ENCODE measurements at places on chromosomes 7 and 10. TPM values are rescaled to one million over a fixed set of nuclear protein-coding genes. Genes with fewer than 3 reads are reported as not detected.

DNA sequence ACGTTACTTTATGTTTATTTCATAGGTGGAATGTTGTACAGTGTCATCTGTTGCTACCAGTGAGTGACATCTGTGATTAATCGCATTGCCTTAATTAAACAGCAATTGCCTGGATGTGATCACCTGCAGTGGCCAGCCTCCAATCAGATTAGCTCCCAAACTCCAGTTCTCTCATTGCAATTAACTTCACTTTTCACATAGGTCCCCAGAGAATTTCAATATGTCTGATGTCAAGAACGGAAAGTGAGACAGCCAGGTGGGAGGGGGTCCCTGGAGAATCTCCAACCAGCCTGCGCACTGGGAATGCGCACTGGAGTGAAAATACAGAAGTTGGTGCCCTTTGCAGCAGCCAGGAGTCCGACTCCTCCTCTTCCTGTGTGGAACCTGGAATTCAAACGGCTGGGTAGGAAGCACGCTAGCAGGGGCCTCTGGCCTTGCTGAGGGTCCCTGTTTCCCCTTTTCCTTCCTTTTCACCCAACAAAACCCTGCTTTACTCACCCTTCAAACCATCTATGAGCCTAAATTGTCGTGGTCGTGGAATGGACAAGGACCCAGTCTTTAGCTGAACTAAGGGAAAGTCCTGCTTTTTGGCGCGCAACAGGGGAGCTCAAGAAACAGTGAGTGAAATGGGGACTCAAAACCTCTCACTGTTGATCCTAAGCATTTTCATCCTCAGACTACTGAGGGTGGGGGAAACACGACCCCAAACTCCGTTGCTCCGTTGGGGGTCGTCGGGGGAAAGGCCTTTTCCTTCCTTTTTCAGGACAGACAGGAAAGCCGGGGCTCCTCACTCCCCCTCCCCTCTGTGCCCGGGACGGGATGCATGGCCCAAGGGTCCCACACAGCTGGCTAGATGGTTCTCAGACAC is 1355.5 kb upstream of the LRRTM3 start:
- H3K4me3 ChIP-seq: no peak overlapping the region
- no peak overlapping the region for H3K27ac ChIP-seq
- H3K27me3 ChIP-seq: no peaks in the 10 kb centered on the region
- no peaks in the 10 kb centered on the region for H3K4me1 ChIP-seq

Gene OR13A1
- total RNA-seq: not detected

Gene LRIT1
- total RNA-seq: not detected

Gene VDAC2
- total RNA-seq: 147 TPM

Gene FAM237B
- total RNA-seq: not detected
